ENCODE measurements at places on chromosomes 2 and 18.

DNA sequence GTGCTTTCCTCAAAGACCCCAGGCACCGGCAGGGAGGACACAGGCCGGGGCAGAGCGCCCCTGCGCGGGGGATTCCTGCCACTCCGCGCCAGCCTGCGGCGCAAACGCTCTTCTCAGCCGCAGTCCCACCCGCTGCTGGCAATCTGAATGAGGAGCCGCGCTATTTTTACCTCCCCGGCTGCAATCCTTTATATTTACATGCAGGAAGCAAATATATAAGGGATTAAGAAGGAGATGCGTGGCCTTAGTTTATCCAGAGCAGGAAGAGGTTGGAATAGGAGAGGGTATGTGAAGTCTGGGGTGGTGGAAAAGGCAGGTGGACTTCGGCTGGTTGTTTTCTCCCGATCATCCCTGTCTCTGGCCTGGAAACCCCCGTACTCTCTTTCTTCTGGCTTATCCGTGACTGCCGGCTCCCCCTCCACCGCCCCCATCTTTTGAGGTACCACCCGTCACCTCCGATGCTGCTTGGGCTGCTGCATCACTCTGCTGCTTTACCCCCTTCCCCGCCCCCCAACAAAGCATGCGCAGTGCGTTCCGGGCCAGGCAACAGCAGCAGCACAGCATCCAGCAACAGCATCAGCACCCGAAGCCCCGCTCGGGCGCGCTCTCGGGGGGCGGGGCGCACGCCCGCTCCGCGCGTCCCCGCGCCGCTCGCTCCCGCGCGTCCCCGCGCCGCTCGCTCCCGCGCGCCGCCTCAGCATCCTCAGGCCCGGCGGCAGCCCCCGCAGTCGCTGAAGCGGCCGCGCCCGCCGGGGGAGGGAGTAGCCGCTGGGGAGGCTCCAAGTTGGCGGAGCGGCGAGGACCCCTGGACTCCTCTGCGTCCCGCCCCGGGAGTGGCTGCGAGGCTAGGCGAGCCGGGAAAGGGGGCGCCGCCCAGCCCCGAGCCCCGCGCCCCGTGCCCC is at the start of gene ADAM23:
Gene ADAM23, plus strand, starts transcription at position 700 of the 902 bp plus-strand sequence. CDS start 335 bp downstream, outside the sequence.
- DNase-seq, result peak; percentile 0

GRCh38 chr18:683531-683930 is 26.1 kb downstream of the TYMS start:
- DNase-seq, result no peak

GRCh38 chr2:48200620-48201293 is 294.5 kb upstream of the FBXO11 start:
- DNase-seq, result no peak

- DNase-seq, result no peak
Measured at GRCh38 chr18:73791081-73791480, 356.6 kb downstream of the FBXO15 start.

GRCh38 chr2:64104933-64105332 is 39.3 kb downstream of the PELI1 start:
- DNase-seq, result no peak
